Kidney capillary endothelial cell (primary cell): ENCODE measurements at places on chromosomes 12 and 14.

GRCh38 chr14:65377576-65377975 is 35.0 kb upstream of the FUT8 start:
- DNase-seq, result no peak

- DNase-seq, result peak; percentile 77
These were observed 824 bp downstream of the TBK1 start for GRCh38 chr12:64452559-64453329.

DNA sequence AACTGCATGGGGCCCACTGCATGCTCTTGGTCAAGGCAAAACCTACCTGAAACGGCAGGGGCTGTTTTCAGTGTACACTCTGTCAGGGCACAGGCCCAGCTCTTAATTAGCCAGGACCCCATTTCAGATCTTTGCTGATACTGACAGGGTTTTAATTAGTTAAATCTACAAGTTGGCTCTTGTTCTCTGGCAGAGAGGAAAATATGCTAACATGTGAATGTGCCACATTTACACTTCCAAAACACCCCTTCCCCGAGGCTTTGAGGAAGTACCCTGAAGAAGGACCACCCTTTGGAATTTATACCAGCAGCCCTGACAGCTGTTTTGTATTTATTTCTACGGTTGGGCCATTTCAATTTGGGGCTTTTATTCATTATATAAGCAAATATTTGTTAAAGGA is 66.3 kb downstream of the OTX2 start:
- DNase-seq, result no peak

DNA sequence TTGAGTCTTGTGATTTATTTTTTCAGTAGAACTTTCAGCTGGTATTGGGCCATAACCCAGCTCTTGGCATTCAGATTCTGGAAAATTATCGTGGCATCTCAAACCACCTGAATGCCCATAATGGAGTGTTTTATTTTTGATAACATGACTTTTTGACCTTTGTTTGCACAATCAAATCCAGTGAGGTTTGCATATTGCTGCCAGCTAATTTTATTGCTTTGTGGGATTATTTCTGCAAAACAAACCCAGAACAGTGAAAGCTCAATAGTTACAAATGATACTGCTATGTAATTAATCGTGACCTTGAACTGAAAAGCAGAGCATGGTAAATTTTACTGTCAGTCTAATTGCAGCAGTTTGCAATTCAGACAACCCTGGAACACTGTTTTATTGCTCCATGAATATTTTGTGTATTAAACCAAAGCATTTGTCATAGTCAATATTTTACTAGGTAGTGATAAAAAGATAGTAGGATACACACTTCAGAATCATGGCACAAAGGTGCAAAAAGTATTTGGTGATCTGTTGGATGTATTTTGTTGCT is 255.2 kb upstream of the NAV3 start:
- DNase-seq, result no peak

GRCh38 chr14:59278111-59278510 is 89.6 kb downstream of the DAAM1 start:
- peak; percentile 96 for DNase-seq

GRCh38 chr14:100577321-100577985 is 9.8 kb downstream of the BEGAIN start:
- no peak for DNase-seq

- no peak for DNase-seq
These were observed 72.8 kb downstream of the SPATS2 start for GRCh38 chr12:49440035-49440434.

GRCh38 chr14:76550534-76550933 is 174.6 kb downstream of the ESRRB start:
- no peak for DNase-seq

GRCh38 chr14:76228138-76228537 is 76.4 kb downstream of the GPATCH2L start:
- no peak for DNase-seq

DNA sequence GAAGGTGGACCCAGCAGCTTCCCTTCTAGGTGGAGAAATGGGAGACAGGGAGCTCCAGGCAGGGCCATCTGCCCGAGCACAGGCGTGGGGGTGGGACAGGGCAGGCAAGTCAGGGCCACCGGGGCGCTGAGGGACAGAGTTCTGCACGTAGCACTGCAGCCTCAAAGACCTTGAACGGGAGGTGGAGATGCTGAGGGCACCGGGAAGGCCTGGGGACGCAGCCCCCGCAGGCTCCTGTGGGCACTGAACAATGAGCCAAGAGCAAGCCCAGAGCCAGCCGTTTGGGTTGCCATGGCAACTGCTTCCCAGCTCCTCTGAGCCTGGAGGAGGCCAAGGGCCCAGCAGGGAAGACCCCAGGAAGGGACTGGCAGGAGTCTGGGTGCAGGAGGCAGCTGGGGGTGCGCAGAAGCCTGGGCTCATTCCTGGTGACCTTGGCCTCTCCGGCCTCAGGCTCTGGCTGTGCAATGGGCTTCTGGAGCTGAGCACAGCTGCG is 3.4 kb downstream of the LBHD2 start:
- DNase-seq, result no peak

DNA sequence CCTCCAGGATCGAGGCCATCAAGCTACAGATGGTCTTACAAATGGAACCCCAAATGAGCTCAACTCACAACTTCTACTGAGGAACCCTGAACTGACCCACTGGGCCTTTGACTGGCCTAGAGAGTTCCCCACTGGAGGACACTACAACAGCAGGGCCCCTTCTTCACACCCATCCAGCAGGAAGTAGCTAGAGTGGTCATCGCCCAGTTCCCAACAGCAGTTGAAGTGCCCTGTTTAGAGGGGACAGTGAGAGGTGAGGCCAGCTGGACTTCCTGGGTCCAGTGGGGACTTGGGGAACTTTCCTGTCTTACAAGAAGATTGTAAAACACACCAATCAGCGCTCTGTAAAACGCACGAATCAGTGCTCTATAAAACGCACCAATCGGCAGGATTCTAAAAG is 247.9 kb upstream of the BTG1 start:
- no peak for DNase-seq

DNA sequence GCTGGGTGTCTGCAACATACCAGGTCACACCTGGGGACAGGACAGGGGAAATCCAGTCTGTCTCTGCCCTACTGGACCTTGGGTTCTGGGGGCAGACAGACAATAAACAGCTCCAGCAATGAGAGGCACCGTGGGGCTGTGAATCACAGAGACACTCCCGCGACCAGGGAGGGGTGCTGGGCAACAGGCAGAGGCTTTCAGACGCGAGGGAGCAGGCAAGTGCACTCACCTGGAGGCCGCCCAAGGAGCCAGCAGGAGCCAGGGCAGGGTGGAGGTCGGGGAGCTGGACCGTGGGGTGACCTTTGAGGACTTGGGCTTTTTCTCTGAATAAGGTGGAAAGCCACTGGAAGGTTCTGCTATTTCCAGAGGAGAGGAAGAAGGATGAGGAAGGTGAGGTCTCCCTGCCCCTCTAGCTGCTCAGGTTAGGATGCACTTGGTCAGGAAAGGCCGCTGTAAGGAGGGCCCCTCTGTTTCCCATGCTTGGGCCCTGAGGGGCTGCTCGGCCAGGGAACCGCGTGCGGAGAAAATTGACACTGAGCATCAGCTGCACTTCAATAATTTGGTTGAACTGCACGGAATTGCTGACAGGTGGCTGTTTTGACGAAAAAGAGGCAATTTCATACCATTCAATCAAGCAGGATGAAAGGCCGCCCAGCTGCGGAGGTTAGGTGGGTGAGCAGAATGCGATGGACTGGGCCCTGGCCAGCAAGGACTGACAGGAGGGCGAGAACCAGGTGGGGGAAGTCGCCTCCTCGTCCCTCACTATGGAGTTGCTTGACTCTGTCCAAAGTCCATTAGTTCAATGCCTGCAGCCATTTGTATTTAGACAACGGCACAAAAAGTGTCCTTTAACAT is 42.2 kb downstream of the JAG2 start:
- DNase-seq, result no peak

DNA sequence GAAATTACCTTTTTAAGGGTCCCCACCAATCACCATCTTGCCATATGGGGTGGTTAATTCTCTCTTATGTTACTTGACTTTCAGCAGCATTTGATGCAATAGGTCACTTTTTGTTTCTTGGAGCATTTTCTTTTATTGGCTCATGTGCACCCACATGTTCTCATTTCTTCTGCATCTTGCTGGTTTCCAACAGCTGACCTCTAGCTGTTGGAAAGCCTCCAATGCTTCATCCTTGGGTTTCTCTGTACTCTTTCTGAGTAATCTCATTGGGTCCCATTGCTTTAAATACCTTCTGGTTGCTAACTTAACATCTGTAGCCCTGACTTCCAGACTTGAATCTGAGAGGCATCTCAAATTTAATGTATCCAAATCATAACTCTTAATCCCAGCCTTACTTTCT is 116.8 kb downstream of the CRADD start:
- DNase-seq, result no peak

- DNase-seq, result no peak
These were observed 377.4 kb downstream of the NAV3 start for GRCh38 chr12:78208092-78208491.

- no peak for DNase-seq
These were observed 27.2 kb upstream of the DNM1L start for GRCh38 chr12:32651956-32652210.

DNA sequence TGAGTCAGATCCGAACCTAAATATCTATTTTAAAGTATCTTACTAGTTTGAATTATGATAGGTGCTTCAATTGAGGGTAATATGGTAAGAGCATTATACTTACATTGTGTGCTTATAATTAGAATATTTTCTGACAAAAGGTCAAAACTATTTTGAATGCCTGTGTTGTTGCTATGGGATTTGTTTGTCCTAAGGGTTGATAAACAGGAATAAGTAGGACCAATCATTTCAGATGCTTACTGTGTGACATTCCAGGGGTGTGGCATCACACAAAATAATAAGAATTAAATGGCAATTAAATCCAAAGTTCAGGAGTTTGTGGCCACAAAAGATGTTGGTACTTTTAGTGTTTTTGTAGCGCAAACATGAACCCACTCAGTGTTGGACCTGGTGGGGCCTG is 256.2 kb upstream of the DDHD1 start:
- DNase-seq, result no peak

DNA sequence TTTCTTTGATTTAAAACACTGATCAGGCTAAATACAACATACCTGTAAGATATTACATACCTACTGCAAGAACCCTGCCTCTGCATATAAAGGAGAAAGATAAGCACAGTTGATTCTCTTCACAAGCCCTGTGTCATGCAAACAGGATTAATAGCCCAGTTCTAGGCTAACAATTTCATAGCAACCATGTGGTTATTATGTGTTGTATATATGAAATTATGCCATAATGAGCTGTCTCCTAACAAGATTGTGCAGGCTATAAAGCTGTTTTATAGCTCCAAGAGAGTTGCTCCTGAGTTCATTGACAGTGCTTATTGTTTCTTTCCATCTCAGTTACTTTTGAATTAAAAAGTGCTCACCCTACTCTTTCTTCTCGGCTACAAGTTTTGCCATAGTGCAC is 609.3 kb downstream of the DIO2 start:
- DNase-seq, result no peak
